ENCODE measurements at places on chromosomes 12 and 14.

DNA sequence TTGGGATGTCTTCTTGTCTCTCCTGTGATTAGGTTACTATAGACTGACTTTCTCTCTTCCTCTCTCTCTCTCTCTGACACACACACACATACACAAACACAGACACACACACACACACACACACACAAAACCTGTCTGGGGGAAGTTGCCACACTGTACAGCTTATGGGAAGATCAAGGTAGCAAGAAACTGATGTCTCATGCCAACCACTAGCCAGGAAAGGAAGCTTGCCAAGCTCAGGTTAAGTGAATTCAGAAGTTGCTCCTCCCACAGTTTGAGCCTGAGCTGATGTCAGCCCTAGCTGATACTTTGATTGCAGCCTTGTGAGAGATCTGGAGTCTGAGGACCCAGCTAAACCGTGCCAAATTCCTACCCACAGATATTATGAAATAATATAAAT lies 67.1 kb downstream of the PPFIA2 start:
- no peak for DNase-seq

DNA sequence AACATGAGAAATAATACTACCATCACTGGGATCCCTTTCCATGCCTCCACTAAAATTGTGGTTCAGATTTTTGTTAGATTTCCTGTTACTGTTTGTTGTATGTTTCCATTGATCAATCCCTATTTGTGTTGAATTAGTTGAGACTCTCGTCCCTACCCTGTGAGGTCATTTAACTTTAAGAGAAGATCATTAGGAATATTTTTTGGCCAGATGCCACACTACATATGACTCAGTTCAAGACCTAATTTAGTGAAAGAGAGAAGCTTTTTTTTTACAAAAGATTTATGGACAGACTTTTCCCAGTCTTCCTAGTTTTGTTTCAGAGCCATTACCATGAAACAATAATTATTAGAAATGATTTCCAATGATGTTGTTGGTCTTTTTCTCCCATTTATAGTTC lies 35.5 kb downstream of the CPSF6 start:
- DNase-seq = no peak

DNA sequence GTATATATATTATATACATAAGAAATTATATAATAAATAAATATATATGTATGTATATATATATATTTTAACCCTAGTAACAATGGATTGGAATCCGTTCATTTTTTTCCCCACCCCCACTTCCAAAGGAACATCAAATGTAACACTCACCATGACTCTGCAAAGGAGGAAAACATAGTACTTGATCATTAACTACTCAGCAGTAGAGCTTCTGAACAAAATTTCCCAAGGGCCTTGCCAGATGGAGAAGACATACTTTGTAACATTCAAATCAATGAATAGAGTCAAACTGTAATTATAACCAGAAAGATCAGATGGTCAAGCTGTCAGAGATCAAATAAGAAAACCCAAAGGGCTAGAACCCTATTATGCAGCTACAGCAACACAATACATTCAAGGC lies 126.0 kb upstream of the CNTN1 start:
- no peak for DNase-seq

- no peak for DNase-seq
Measured at GRCh38 chr12:30978639-30979038, 52.1 kb downstream of the TSPAN11 start.

DNA sequence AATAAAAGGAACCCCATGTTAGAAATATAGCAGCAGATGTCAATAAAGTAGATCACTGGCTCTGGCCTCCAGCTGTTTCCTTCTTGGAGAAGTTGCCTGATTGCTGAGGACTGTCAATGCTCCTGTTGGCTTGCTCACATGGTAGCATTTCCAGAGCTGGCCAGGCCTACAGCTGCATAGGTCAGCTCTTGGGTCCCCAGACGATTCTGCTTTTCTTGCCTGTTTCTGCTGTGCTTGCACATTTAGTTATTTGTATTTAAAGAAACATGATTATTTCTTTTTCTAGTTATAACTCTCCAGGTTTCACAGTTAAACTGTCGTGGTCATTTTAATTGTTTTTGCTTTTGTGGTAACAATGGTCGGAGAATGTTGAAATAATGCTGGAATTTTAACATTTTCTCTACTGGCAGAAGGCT lies 7.2 kb downstream of the NAV3 start:
- no peak for DNase-seq

DNA sequence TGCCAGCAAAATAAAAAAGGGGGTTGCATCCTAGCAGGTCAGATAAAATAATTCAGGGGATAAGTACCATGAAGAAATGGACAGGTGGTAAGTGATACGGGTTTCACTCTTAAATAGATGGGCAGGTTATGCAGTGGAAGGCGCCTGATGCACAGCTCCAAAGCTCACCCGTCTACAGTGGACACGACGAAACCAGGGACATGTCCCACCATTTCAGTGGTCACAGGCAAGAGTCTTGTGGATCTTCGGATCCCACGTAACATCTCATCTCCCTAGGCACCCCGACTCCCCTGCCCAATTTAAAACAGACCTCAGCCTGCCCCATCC lies 60.5 kb downstream of the DDX51 start:
- no peak for DNase-seq

DNA sequence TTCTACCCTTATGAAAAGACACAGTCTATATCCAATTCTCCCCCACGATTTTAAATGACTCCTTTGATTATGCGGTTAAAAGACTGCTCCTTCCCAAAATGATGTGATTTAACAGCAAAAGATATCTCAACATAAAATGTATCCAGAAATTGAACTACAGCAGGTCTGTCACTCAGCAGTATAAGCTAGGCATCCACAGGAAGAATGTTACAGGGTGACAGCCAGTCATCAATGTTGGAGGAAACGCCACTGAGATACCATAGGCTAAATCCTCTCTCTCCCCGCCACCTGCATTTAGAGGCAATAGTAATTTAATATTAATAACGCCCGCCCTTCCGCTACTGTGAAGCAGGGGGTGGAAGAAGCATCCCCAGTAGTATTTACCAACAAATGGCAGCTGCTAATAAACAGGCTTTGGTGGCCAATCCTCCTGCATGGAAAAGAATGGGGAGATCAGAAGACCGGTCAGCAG lies 613 bp downstream of the RECQL start:
- no peak for DNase-seq

GRCh38 chr12:88781909-88782308 lies 201.6 kb upstream of the KITLG start:
- DNase-seq = no peak

DNA sequence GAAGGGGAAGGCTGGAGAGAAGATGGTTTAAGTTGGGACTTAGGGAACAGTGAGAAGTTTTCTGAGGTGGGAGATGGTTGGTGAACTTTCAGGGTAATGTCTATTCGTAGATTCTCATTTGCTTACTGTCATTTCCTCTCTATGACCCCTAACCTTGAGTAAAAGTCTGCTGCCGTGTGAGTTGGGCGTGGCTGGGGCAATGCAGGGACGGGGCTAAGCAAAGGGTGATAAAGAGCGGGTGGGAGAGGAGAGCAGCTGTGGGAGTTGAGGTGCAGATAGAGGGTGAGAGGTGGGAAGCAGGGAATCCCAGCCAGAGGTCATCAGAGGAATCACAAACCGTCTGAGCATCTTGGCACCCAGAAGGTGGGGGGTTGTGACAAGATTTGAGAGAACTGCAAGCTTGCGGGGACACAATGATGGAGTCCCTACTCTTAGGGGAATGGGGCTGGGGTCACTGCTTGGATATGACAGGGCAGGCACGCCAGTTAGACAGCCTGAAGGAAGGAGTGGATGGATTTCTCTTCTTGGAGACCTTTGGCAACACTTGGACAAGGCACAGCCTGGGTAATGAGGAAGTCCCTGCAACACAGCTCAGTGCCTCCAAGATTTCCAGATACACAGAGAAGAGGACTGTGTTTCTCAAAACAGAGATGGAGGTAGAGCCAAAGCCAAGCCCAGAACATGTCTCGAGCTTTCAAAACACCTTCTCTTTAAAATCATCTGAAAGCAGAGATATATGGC lies 45.9 kb upstream of the CTDSP2 start:
- no peak for DNase-seq

DNA sequence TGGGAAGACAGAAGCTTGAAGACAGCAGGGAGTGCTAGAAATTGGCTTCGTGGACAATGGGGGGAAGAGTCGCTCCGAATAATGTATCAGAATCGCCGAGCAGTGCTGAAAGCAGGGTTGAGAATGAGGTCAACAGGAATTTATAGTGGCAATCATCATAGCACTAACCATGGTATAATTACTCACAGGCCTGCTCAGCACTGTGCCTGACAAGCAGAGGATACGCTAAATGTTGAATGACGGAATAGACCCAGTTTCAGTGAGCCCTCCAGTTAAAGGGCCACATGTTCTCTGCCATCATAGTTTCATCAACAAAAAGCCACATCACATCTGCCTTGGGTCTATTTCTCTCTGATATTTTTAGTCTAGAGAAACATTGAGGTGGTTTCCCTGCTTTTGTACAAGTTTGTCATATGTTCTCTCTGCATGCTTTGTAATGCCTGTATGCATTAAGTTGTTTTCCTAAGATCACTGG lies 130.3 kb upstream of the EGLN3 start:
- no peak for DNase-seq

DNA sequence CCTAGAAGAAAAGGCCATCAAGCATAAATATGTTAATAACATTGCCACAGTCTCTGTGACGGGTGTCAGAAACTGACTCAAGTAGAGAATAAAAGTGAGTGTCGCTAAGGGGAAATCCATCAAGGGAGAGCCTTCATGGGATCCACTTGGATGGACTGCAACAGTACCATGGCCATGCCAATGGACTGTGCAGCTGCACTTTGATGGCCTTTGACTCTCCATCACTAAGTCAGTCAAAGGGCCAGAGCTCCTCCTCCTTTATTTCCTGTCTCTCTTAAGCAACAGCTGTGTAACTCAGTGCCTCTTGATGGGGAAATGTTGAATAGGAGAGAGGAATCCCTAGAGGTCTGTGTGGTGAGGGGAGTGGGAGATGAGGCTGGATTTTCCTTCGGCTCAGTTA lies 335.2 kb downstream of the BMP4 start:
- DNase-seq = no peak

GRCh38 chr12:75838309-75838708 lies 193.3 kb downstream of the PHLDA1 start:
- no peak for DNase-seq

DNA sequence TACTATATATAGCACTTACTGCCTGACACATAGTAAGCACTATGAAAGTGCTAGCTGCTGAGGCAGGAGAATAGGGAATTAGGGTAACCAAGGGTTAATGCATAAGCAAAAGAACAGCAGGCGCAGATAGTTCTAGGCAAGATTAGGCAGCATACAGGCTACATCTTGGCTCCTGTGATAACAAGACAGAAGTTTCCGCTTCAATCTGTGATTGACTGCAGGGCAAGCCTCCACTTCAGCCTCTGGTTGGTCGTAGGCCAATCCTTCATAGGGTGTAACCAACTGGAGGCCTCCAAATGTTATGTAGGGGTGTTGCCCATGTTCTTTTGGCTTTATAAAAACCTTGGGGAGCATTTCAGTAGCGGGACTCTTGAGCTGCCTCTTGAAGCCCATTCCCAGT lies 46.9 kb downstream of the KLHL28 start:
- DNase-seq = no peak

DNA sequence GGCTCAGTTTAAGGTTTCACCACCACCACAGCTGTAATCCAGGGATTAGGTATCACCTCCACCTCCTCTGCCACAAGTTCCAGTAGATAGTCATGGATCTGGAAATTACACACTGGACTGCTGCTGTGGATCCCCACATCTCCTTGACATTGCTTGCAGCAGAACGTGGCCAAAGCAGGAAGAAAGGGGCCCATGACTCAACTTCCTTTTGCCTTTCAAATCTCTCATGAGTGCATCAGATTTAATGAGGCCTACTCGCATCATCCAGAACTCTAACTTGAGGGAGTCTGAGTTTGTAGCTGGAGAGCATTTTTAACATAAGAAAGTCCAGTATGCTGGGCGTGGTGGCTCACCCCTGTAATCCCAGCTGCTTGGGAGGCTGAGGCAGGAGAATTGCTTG lies 29.2 kb upstream of the TMED10 start:
- DNase-seq = no peak

DNA sequence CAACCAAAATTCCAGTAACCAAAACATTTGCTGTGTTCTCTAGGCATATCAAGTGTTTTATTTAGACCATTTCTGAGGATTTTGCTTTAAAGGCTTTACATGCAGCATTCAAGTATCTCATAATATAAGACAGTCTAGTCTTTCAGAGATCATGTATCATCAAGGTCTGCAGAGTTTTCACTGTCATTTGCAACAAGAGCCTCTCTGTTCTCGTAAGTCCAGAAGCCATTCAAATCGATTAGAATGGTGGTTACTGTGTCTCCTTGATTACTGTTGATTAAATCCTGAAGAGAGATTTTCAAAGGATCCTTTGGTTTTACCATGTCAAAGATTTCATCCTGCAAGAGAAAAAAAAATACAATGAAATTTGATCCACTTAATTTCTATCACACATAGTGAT lies 36.3 kb downstream of the PPP2R3C start:
- DNase-seq = no peak

- no peak for DNase-seq
Measured at GRCh38 chr12:6724409-6724797, 557 bp downstream of the COPS7A start.

- no peak for DNase-seq
Measured at GRCh38 chr12:31506515-31507306, 84.2 kb downstream of the DENND5B start.

- no peak for DNase-seq
Measured at GRCh38 chr12:7217475-7218069, 28.1 kb downstream of the PEX5 start.

DNA sequence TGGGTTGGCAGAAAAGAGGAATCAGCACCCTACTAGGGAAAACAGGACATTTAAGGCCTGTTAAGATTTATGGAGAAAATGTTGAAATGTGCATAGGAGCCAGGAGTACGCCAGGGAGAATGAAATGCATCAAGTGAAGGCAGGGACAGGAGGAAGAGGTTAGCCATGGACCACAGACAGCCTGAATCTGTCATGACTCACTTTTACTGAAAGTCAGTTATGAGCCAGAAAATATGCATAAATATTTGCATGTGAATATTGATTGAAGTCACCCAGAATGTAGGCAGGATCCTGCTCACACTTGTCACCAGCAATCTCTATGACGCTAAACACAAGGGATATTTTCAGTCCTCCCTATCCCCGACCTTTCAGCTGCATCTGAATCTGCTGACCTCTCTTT lies 25.1 kb upstream of the CDK17 start:
- DNase-seq = no peak

DNA sequence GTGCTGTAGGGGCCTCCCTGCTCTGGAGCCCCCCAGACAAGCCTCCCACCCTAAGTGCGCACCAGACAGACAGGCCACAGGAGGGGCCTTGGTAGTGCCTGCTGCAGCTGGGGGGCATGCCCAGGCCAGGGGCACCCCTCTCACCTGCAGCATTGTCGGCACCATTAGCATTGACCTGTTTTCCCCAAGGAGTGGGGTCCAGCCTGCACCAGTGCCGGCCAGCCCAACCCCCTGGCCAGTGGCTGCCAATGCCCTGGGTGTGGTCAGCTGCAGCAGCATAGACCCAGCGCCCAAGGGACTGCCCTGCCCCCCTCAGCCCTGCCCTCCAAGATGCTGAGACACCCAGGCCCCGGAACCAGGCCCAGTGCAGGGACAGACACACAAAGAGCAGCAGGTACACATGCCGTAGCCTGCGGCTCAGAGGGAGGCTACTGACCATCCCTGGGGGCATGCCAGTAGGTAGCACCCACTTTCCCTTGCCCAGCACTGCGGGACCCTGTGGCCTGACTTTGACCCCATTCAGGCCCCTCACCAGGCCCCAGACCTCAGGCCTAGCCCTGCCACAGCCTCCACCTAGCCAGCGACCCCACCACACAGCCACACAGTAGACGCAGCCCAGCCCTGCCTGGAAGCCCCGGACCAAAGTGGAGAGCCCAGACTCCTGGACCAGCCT lies 1.0 kb downstream of the AHNAK2 start:
- no peak for DNase-seq

All from stimulated activated CD8-positive, alpha-beta memory T cell treated with anti-CD3 and anti-CD28 coated beads, Interleukin-2, amount 100 ng/mL, for 1 hour (primary cell).